ENCODE measurements at places on chromosomes 2 and 18.

- DNase-seq = no peak
Observed at GRCh38 chr2:10688921-10689807, 611 bp downstream of the NOL10 start.

DNA sequence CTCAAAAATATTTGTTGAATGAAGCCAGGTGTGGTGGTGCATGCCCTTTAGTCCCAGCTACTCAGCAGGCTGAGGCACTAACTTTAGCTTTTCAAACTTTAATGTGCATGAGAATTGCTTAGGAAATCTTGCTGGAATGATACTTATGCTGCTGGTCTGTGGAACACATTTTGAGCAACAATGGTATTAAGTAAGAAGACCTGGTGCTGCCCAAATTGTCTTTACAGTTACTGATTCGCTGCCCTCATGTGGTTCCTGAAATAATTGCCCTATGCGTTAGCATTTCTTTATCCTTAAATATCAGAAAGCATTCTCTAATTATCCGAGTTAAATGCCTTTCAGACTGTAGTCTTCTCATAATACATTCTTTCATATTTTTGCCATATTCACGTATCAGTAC lies 76.0 kb upstream of the SESTD1 start:
- DNase-seq = no peak

DNA sequence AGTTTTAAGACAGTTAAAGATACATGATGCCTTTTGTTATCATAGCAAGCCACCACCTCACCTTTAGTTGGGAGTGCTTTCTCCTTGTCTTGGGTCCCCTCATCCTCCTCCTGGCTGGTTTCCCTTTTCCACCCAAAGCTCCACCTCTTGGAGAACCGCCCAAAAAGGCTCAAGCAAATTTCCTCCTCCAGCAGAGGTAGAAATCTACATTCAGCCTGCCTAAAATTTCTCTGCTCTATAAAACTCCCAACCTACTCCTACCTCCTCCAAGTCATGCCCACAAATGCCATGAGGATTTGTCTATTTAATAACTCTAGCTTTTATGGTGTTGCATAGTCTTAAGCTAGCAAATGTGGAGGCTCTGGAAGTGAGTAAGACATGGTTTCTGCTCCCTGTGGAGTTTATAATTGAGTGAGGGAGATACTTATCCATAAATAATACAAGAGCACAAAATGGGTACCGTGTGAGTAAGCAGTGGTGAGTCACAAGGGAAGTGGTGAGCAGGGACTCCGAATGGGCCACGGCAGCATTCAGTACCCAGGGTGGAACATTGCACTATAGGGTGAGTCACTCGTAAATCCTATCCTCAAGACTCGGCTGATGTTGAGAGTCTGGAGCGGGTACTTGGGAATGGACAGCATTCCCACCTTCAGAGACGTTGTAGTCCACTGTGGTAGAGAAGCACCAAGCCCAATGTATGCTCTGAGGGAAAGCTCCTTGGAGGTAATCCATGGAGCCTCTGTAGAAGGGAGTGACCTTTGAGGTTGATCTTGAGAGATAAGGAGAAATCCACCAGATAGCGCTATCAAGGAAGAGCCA lies 146.3 kb downstream of the RTN4 start:
- peak; percentile 55 for DNase-seq

DNA sequence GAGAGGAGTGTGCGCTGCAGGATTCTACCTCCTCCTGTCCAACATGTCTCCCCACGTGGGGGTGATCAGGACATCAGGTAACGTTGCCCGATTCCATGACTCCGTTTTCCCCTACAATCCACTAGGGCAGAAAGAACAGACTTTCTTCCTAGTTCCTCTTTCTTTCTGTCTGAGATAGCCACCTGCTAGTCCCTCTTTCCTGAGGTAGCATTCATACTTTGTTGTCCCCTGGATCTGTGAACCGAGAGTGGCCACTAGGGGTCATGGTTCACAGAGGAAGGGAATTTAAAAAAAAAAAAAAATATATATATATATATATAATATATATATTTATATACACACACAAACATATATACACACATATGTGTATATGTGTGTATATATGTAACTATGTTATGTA lies 210.0 kb upstream of the ZNF521 start:
- DNase-seq = peak; percentile 2

DNA sequence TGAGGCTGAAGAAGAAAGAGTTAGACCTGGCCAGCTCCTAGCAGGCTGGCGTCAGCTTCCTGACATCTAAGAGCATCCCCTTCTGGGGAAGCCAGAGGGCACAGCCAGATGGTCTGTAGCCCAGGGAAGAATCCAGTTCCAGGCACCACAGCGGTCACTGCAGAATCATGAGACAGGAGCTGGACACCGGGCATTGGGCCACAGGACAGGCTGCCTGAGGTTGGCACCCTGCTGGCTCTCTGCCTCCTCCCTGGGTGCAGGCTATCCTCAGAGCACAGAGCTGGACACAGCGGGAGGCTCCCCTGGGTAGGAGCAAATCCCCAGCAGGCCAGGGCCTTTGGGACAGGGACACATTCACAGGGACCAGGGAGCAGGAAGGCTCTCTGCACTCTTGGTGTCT lies 19.8 kb upstream of the ATOH8 start:
- no peak for DNase-seq

- DNase-seq = no peak
Observed at GRCh38 chr2:200455958-200456421, 53.9 kb downstream of the KCTD18 start.

DNA sequence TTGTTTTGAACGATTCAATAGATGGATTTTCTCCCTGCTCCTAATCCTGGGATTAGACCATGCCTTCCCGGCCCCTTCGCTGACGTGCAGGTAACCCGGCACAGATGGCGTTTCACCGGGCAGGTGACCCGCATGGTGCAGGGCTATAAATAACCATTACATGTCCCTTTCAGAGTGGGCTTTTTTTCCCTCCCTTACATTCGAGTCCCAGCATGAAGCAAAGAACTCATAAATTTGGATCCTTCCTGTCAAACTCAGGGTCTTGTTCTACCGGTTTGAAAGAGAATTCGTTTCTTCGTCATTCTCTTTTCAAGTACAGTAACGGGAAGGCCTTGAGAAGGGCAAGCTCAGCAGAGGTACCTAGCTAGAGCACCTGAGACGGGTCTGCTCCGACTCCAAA lies 46.1 kb downstream of the EDAR start:
- no peak for DNase-seq

- DNase-seq = no peak
Observed at GRCh38 chr18:56568986-56569385, 69.4 kb downstream of the TXNL1 start.

GRCh38 chr18:7272311-7273049 lies 41.6 kb downstream of the LRRC30 start:
- DNase-seq = no peak

DNA sequence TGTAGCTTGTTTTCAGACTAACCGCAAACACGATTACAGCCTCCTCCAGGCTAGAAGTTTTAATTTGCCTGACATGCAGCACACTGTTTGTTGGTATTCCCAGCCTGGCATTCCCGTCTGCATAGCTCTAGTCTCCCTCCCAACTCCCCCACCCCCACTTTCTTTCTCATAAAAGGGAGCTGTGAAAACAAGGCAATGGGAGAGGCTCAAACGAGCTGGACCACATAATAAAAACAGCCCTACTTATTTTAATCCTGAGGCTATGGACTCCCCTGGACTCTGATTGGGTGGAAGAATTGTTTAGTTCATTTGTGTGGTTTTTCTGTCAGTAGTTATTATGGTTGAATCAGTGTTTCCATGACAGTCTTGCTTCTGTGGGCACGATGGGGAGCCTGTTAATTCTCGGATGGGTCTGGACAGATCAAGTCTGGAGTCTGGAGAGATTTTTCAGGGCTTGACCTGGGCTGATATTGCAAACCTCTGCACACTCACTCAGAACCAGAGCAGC lies 1.2 kb downstream of the STON1 start:
- no peak for DNase-seq

DNA sequence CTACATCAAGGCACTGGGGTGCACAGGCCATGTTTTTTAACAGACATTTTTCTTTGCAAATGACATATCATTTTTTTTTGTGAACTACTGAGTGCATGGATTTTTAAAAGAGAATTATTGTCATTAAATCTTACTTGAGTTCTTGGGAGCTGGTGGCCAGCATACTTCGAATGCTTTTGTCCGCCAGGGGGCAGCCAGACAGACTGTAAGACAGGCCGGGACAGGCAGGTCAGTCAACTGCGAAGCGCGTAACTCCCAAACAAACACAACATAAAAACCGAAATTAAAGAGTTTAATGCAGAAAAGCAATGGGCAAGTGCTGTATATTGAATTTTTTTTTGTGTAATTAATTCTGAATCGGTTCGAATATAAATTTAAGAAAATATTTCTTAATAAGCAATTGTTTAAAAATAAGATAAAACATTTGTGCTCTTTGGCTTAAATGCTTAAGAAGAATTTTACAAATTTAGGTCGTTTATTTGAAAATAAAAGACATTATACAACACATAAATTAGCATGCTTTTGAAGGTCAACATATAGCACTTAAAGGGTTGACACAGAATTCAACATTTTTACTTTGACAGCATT lies 142.2 kb upstream of the PXDN start:
- DNase-seq = peak; percentile 53

DNA sequence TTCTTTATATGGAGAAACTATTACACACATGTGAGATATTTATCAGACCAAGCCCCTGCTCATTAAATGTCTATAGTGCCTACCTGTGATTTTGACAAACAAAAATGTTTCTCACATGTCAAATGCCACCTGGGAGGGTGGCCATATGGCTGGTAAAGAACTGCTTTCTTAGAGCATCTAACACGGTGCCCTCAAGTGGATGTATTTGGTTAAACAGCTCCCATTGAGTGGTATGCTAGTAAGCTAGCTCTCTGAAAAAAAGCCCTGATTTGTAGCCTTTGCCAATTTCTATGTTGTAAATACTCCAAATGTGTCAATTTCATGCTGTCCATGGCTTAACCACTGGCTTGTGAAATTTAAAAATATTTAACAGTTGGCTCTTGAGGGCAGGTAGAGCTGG lies 94.6 kb downstream of the PMAIP1 start:
- no peak for DNase-seq

- DNase-seq = no peak
Observed at GRCh38 chr2:173350383-173350782, 4.3 kb upstream of the CDCA7 start.

DNA sequence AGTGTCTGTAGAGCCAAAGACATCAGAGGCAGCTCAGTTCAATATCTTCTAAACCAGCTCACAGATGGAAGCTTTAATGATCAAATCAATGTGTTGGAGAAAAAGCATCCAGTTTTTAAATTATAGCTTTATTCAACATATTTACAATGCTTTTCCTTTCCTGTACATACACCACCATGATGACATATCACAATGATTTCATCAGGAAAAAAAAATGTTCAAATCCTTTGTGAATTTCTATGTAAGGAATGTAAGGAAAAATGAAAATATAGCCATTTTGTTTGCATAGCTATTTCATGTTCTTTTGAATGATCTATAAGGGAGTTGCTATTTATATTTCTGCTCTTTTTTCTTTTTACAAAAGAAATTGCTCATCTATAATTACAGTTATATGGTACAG lies 134.7 kb upstream of the CDH20 start:
- no peak for DNase-seq

DNA sequence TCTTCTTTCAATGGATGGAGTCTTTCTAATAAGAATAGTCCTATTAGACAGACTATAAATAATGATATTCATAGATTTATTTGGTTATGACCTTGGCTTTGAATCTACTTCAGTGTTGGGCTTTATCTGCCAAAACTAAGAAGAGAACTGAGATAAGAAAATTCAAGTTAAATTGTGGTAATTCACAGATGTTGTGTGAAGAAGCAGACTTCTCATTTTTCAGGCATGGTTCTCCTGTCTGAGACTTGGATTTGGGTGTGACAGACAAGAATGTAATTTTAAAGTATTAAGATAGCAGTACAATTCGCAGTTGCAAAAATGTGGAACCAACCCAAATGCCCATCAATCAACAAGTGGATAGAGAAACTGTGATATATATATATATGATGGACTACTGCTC lies 124.7 kb downstream of the QPCT start:
- no peak for DNase-seq

- no peak for DNase-seq
Observed at GRCh38 chr18:47901624-47902362, 28.7 kb downstream of the SMAD2 start.

- no peak for DNase-seq
Observed at GRCh38 chr2:861655-862354, 88.8 kb upstream of the SNTG2 start.

GRCh38 chr2:25951071-25951547 lies 31.2 kb downstream of the KIF3C start:
- peak; percentile 77 for DNase-seq

- DNase-seq = no peak
Observed at GRCh38 chr2:33392366-33392765, 84.1 kb upstream of the RASGRP3 start.

- DNase-seq = no peak
Observed at GRCh38 chr2:21291426-21291825, 167.7 kb downstream of the TDRD15 start.

- peak; percentile 54 for DNase-seq
Observed at GRCh38 chr2:136135921-136136906, 18.3 kb upstream of the CXCR4 start.

DNA sequence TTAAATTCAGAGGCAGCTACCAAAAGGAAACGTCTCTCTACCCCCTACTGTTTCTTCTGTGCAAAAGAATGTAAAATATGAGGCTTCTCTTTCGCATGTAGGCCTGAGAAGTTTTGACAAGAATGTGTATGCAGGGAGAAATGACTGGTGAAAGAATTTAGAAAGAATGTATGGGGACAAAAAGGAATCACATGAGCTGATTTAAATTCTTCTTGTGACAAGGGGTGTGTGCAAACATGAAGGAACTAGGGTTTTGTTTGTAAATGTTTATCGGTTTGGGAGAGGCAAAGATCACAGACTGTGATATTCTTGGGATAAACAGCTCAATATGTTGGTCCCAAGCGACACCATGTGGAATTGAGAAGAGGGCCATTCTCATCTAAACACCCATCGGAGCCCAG lies 345.2 kb upstream of the VRK2 start:
- DNase-seq = no peak

DNA sequence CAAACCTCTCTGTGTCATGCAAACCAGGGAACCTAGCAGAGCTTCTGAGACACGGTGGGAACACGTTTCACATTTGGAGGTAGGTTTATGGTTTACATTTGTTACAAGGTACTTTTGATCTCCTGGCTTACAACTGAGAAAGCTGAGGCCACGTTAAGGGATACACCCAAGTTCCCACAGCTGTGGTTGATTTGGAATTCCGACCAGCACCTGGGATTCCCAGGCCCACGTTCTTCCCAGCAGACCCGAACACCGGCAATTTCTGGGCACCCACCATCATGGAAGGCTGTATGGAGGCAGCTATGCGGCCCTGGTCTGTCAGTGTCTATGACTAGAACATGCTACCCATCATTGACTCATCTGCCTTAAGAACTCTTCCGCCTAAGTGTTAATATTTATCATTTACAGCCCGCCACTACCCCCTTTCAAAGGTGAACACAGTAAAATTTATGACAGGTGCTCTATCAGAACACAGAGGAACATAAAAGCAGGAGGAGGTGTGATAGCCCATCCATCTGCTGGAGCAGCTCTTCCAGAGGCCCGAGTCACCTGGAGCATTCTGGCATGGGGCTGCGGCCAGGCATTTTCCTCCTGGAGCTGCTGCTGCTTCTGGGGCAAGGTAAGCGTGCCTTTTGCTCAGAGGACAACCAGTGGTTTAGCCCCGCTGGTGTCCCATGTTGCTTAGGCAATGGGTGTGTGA lies at the start of gene PLB1:
TSS of gene PLB1 (plus strand) at position 510 of the 700 bp plus-strand sequence. CDS start at position 565, 55 bp downstream.
- DNase-seq = no peak

All from activated naive CD8-positive, alpha-beta T cell treated with anti-CD3 and anti-CD28 coated beads, Interleukin-2, amount 50 U/mL, for 24 hours (primary cell).